ENCODE measurements at places on chromosomes 7 and 10.

DNA sequence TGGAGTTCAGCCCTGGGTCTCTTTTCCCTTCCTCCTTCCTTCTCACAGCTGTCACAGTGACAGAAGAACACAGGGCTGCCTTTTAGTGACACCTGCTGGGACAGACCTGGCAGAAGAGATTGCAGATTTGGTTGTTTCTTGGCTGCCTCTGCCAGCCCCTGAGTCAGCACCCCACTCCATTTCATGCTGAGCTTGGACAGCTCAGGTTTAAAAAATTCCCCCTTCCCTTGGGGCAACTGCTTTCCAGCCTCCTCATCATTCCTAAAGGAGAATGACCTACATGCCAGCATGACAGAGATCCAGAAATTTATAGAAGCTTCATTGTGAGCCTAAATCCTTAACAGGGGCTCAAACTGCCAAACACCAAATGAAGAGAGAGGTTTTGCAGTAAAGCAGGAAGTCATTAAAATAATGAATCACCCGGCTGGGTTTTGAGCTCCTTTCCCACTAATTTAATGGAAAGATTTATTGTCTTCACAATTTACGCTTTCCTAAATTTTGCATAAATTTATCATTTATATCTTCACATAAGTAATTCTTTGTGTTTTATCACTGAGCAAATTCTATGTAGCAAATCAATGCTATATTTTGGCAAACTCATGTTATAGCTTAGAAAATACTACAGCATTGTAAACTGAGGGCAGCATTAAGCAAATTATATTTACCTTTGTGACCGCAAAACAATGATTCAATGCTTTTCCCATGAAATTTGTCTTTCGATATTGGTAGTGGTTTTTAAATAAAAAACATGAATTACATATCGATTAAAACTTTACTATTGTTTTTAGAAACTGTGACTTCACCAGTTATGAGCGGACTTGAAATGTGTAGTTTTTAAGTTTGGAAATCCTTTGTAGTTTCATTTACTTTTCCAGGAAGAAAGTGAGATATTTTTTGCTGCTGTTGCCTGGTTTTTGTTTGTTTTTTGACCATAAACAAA is 399.5 kb upstream of the ANKRD30A start:
- no peak for DNase-seq

GRCh38 chr10:124708246-124708779 is 35.9 kb downstream of the FAM53B start:
- DNase-seq: no peak

- no peak for DNase-seq
These were observed 41.9 kb downstream of the SEMA3C start for GRCh38 chr7:80876894-80877414.

- DNase-seq: no peak
These were observed 110.5 kb downstream of the FANK1 start for GRCh38 chr10:126006906-126007305.

DNA sequence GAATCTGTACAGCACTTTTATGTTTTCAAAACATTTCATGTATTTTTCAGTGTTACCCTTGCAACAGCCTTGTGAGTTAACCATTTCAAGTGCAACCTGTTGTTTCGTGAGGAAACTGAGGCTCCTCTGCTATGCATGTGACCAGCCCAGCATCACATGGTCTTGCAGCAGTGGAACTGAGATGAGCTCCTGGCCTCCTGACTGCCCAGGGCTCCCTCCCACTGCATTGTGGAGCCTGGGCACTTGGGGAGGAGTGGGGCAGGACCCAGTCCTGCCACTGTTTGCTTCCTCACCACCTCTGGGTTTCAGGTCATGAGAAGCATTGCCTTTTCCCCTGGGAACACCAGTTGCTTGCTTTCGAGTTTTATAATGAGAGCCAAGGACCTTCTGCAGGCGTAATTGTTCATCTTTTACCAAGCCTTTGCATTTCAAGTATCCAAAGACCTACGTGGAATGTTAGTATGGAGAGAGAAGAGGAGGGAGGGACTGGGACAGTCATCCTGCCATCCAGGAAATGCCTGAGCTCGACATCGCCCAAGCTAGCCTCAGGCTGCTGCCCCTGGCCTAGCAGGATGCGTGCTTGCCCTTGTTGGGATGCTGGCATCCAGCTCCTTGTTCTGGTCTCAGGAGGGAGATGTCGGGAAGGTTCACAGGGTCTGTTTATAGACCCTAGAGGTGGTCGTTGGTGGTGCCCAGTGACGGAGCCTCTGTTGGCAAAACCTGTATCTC is 32.3 kb upstream of the BHLHA15 start:
- DNase-seq: no peak

DNA sequence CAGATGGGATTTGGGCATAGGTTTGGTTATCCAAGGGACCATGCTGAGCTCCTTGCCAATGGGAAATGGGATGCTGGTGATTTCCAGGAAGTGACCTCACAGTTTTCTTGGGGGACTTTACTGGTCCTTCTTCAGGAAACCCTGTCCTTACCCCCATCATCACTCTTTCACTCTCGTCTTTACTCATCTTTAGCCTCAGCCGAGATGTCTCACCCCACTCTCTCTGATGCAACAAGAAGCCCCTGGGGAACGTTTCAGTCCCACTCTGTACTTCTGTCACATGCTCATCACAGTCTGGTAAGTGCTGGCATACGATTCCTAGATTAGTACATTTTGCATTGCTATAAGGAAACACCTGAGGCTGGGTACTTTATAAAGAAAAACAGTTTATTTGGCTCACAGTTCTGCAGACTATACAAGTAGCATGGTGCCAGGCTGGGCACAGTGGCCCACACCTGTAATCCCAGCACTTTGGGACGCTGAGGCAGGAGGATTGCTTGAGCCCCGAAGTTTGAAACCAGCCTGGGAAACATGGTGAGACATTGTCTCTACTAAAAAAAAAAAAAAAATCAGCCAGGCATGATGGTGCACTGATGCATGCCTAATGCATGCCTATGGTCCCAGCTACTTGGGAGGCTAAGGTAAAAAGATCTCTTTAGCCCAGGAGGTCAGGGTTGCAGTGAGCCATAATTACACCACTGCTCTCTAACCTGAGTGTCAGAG is 63.5 kb upstream of the VKORC1L1 start:
- no peak for DNase-seq

DNA sequence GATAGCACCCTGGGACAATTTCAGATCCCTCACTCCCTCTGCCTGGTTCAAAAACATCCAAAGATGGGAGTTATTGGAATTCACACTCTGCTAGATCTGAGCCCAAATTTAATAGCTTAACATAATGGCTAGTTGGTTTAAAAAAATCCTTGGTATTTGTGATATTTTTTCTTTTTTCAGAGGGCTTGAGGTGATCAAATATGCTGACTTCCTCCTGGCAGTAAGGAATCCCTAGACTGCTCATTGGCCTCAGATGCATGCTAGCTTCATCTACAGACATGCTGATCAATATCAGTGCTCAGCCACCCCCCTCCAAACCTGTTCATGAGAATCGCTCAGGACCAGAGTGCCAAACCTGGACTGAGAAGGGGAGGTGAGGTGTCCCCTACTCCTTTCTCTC is 74.7 kb upstream of the PLPP4 start:
- DNase-seq: no peak

- DNase-seq: no peak
These were observed 54.0 kb downstream of the NEURL1 start for GRCh38 chr10:103547391-103547946.

DNA sequence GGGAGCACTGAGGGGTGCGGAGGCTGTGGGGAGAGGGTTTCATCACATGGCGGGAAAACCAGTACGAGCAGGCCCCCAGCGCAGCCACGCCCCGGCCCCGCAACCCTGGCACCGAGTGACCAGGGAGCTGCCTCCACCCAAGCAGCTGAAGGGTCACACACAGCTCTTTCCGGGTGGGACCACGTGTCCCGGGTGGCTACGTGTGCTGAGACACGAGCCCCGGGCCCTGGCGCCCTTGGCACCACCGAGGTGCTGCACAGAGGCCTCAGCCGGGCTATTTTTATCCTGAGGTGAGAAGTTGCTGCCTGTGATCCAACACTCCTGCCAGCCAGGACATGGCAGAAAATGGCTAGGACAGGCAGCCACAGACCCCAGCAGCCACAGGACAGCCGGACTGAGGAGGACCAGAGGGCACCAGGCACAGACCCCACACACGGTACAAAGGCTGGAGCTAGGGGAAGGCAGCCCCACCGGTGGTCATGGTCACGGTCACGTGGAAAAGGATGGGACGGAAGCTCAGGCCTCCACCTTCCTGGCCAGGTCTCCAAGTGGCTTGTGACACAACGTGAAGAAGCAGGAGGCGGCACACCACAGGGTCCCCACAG is 223.7 kb downstream of the MAD1L1 start:
- no peak for DNase-seq

DNA sequence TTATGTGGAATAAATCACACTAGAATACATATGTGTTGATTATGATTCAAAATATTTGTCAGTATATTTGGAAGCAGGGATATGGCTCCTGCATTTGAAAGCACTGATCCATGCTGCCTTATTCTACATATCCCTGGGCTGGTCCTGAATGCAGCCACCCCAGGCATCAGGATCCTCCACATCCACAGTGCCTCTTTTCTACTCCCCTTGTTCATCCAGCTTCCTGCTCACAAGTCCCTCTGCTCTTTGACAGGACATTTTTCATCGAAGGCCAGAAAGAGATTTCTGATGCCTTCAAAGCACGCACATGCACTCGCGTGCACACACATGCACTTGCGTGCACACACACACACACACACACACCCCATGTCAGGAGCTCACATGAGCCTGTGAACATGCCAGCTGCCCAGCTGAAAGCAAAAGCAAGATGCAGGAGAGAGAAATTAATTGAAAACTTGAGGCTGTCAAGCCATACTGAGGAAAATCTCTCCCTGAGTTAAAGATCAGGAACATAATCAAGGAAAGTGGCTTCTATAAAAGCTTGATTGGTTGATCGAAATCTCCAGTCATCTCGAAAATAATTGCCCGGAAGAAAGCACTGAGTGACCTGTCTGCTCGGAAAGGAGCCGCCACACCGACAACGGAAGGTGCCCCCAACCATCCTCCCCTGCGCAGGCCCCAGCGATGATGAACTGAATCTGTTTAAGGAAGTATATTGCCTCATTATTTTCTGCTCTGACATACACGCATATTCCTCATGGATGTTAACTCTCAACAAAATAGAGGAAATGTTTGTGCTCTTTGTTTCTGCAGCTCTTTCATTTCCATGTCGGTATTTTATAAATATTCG is 104.0 kb upstream of the ARID5B start:
- DNase-seq: no peak

- DNase-seq: no peak
These were observed 50.6 kb upstream of the ZC3HAV1 start for GRCh38 chr7:139159900-139160675.

DNA sequence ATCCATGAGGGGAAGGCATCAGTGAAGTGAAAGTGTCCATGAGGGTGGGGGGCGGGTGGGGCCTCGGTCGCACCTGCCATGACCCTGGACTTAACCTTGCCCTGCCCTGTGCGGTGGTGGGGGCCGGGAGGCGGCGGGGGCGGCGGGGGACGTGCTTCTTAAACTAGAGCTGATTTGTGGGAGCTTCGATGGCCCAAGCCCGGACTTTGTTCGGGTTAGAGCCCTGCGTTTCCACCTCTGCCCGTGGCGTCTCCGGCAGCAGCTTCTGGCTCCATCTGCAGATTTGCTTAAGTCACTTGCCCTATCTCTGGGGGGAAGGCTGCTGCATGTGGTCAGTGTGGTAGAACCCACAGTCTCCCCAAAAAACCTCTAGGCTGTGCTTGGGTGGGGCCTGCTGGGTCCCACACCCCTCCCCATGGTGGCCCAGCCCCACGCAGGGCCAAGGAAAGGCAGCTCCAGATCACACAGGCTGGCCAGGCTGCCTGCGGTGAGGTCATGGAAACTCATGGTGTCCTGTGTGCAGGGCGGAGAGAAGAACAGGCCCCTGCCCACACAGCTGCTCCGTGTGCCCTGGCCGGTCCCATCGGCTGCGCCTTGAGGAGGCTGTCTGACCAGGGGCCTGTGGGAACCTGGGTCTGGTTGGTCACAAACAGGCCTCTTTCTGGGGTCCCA is 93.2 kb downstream of the INPP5A start:
- DNase-seq: no peak

DNA sequence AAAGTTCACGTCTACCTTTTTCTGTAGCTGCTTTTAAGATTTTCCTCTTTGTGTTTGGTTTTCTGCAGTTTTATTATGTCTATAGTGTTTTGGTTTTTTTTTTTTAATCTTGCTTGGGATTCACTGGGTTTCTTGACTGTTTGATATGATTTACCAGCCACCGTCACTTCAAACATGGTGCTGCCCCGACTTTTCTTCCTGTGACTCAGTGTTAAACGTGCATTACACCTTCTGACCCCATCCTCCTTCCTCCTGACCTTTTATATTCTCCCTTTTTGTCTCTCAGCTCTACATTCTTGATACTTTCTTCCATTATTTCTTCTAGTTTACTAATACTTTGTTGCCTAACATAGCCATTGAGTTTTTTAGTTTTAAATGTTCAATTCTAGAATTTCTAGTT is 61.5 kb downstream of the GNA12 start:
- no peak for DNase-seq

- DNase-seq: no peak
These were observed 374.2 kb downstream of the GATA3 start for GRCh38 chr10:8428654-8429053.

GRCh38 chr7:87926581-87927461 is 7.2 kb upstream of the ADAM22 start:
- DNase-seq: no peak

- no peak for DNase-seq
These were observed 1331.9 kb downstream of the XPNPEP1 start for GRCh38 chr10:108591417-108591816.

- DNase-seq: no peak
These were observed 57.5 kb upstream of the SP4 start for GRCh38 chr7:21370283-21370982.

DNA sequence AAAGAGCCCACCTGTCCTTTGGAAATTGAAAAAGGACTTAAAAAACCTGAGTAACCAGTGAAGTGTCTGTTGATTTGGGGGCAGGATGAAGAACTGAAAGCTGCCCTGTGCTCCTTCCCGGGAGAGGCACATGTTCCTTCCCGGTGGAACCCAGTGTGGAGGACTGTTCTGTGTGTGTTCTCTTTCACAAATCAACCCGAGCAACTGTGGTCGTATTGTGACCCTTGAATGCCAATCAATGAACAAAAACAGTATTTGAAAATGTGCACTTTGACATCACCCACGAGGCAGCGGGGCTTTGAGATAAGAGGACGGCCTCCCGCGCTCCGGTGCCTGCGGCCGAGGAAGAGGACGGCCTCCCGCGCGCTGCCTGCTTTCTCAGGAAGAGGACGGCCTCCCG is 139.0 kb downstream of the VIPR2 start:
- DNase-seq: no peak

DNA sequence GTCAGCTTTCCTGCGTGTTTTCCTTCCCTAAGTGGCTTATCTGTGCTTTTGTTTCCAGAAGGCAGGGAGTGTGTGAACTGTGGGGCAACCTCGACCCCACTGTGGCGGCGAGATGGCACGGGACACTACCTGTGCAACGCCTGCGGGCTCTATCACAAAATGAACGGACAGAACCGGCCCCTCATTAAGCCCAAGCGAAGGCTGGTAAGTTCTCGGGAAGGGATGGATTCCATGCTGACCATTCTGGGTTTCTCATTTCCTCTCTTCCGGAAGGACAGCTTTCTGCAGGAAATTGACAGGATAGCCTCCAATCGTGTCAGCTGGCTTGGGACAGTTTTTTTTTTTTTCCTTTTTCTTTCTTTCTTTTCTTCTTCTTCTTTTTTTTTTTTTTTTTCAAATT is 9.4 kb downstream of the GATA3 start:
- DNase-seq: no peak

GRCh38 chr10:46520941-46521340 is 35.5 kb downstream of the GPRIN2 start:
- no peak for DNase-seq

- no peak for DNase-seq
These were observed 77.0 kb downstream of the ARL4A start for GRCh38 chr7:12764458-12764891.

- no peak for DNase-seq
These were observed 4.4 kb downstream of the SLC12A9 start for GRCh38 chr7:100856871-100857282.

Measured in GM12892 (cell line).